T-helper 17 cell (primary cell): ENCODE measurements at places on chromosomes 3 and 15. TPM values are rescaled to one million over a fixed set of nuclear protein-coding genes. Genes with fewer than 3 reads are reported as not detected.
A peak's percentile ranks its signal among the peaks of the same experiment; 100 is the strongest.

- DNase-seq = no peak
These were observed 384.6 kb upstream of the ALCAM start for GRCh38 chr3:104982130-104982529.

DNA sequence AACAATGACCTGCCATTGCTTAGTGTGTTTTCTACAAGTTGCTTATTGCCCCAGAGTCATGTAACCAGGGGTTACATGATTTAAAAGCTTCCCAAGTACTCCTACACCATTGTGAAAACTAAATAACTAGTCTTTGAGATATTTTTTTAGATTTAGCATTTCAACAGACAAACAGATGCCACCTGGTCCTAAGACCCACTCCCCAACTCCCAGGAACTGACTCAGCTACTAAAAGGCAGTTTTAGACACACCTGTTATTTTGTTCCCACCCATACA lies 28.1 kb upstream of the KBTBD12 start:
- DNase-seq = no peak

PCSK6 gene
- 1.9 TPM for total RNA-seq

GNL3 gene
- 109 TPM for total RNA-seq

ZIC1 gene
- total RNA-seq = not detected

LTK gene
- total RNA-seq = 58.2 TPM

GANC gene
- total RNA-seq = 30.2 TPM

- DNase-seq = no peak
These were observed 371.7 kb upstream of the RGMA start for GRCh38 chr15:93460717-93461116.

DNA sequence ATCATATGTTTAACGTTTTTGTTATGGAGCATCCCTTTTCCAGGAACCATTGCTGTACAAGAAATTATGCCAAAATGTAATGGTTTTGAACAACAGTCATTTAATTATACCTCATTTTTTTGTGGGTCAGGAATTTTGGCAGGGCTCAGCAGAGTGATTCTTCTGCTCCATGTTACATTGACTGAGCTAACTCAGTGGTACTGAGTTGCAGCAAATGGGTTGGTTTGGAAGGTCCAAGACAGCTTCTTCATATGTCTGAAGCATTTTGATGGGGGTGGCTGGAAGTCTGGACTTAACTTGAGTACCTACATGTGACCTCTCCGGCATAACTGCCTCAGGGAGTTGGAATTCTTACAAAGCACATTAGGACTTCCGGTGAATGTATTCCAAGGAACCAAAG lies 26.0 kb upstream of the CMC1 start:
- no peak for DNase-seq

PTH1R gene
- not detected for total RNA-seq

DNA sequence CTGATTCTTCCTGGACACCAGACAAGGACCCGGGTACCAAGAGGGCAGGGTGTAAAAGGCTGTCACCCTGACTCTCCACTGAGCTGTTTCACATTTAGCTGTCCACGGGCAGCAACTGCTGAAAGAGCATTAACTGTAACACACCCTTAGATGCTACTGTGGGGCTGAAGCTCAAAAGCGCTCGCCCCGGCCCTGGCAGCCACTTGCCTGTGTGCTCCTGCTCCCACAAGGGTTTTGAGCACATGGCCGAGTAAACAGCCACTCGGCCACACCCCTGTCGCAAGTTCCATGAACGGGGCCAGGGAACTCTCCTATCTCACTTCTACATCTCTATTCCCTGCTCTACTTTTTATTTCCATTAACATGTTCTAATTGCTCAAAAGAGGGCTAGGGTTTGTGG lies 421.7 kb downstream of the TUSC7 start:
- no peak for DNase-seq

GRCh38 chr3:140682586-140682985 lies 4.7 kb downstream of the TRIM42 start:
- DNase-seq = no peak

DNA sequence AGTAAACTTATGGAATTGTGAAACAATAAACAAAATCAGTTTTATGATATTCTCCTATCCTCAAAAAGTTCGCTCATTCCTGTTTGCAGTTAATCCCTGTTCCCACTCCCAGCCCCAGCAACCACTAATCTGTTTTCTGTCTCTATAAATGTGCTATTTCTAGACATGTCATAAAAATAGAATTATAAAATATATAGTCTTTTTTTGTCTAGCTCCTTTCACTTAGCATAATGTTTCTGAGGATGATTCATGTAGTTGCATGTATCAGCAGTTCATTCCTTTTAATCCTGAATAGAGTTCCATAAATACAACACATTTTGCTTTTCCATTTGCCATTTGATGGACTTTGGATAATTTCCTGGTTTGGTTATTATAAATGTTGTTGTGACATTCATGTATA lies 140.0 kb downstream of the KCNAB1 start:
- no peak for DNase-seq

P3H2 gene
- total RNA-seq = not detected

- DNase-seq = no peak
These were observed 26.4 kb upstream of the TNFAIP8L3 start for GRCh38 chr15:51121118-51121517.

PLS1 gene
- 0.44 TPM for total RNA-seq

LEKR1 gene
- 2.8 TPM for total RNA-seq

- peak; percentile 27 for DNase-seq
These were observed 2.2 kb upstream of the ULK3 start for GRCh38 chr15:74845208-74845568.

TM4SF18 gene
- total RNA-seq = not detected

- DNase-seq = no peak
These were observed 459.2 kb upstream of the ALCAM start for GRCh38 chr3:104907507-104907906.

FANCD2OS gene
- total RNA-seq = not detected

- DNase-seq = no peak
These were observed 48.9 kb upstream of the MME start for GRCh38 chr3:155031186-155031585.

DNA sequence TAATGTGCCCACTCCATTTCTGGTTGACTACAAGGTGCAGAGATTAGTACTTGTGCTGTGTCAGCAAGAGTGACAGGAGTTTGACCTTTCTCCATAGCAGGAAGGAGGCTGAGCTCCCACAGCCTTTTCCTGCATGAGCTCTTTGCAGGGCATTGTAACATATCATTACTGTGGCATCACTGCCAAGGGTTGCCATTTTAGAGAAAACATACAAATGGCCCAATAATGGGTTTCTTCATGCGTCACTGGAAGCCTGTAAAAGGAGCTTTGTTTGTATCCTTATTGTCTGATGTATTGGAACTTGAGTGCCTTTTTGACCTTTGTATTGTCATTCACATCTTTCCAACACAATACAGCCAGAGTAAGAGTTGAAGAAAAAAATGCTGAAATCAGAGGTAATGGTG lies 323.0 kb upstream of the CDIN1 start:
- DNase-seq = no peak

DNA sequence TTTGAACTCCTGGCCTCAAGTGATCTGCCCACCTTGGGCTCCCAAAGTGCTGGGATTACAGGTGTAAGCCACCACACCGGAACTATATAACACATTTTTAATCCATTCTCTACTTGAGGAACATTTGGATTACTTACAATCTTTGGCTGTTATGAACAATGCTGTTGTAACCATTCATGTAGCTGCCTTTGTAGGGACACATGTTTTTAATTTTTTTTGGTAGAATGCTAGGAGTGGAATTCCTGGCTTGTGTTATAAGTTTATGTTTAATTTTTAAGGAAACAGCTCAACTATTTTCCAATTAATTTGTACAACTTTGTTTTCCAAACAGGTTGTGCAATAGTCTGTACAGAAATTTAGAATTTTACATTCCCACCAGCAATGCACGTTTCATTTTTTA lies 51.7 kb downstream of the GPR149 start:
- no peak for DNase-seq

GRCh38 chr15:81056304-81056703 lies 55.6 kb downstream of the TLNRD1 start:
- DNase-seq = no peak

DNA sequence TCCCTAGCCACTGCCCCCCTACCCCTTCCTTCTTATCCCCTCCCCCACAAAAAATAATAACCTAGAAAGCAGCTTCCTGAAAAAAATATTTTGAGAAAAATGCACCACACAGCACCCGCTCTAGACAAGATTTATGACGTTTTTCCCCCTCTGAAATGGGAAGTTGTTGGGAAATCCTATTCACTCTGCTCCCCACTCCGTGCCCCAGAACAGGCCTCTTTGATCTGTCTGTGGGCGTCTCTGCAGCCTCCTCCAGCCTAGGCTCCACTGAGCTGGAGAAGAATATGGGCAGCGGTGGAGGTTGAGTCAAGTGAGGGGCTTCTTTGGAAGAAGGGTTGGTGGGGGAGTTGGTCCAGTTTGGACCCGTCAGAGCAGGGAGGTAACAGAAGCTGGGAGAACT lies 28.5 kb upstream of the POLG start:
- DNase-seq = no peak

DNA sequence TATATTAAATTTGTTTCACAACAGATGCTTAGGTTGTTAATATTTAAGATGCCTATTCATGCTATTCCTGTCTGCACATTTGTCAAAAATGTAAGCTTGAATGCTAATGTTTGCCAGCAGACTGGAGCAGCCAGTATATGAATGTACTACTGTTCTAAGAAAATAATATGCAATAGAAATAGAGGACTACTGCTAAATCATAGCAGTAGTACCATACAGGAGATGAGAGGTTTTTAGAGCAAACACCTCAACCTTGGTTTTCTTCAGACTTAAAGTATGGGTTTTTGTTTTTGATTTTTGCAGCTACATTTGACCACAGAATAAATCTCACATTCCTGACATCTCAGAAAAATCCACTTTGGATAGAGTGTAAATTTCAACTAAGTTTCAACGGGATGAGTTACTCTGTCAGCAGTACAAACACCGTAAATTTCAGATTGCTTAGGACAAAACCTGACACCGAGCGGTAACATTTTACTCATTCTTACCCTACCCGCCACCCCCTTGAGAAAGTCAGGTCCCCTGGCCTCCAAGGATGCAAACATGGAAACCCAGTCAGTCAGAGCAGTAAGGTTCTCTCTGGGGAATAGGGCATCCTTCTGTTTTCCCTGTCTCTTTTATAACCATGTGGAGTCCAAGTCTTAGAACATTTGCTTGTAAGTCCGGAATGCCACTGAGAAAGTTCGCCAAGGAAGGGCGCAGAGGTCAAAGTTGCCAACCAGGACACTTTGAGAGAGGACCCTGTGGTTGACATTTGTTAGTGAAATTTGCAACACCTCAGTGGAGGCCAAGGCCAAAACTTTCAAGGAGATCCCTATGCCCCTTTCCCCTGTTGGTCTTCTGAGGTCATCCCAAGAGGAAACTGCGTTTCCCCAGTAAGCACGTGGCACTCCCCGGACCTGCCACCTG lies 17.9 kb upstream of the SATB1 start:
- DNase-seq = no peak

GRCh38 chr3:100577382-100578008 lies 31.9 kb upstream of the ADGRG7 start:
- DNase-seq = no peak

ITIH4 gene
- 40.6 TPM for total RNA-seq

DNA sequence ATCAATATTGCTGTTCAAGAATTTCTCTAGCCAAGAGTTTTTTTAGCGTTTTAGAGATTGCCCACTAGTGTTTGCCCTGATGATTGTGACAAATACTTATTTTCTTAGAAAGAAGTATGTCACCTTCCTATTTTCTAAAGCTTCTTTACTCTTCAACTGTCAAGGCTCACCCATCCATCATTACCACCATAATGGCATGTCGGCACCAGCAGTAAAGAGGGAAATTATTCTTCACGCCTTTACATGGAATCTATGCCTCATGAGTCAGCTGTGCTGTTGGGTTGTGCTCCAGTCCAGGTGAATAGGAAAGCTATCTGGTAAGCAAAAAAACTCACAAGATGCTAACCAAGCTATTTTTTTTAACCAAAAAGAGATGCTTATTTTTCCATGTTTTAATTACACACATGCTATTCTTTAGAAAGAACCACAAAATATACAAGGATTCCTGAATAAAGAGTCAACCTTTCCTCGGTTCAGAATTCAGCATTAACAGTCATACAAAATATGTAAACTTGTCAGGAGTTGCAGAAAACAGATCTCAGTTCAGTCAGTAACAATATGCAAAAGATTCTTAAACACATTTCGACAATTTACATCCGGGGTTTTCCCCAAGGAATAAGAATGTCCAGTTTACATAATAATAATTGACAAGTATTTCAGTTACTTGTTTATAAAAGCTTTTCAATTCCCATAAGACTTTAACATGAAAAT lies 128.0 kb downstream of the ATP8B4 start:
- DNase-seq = no peak

ALDH1L1 gene
- not detected for total RNA-seq
